GDM1 (cell line): ENCODE measurements at places on chromosomes 13 and 19.
A peak's percentile ranks its signal among the peaks of the same experiment; 100 is the strongest.

DNA sequence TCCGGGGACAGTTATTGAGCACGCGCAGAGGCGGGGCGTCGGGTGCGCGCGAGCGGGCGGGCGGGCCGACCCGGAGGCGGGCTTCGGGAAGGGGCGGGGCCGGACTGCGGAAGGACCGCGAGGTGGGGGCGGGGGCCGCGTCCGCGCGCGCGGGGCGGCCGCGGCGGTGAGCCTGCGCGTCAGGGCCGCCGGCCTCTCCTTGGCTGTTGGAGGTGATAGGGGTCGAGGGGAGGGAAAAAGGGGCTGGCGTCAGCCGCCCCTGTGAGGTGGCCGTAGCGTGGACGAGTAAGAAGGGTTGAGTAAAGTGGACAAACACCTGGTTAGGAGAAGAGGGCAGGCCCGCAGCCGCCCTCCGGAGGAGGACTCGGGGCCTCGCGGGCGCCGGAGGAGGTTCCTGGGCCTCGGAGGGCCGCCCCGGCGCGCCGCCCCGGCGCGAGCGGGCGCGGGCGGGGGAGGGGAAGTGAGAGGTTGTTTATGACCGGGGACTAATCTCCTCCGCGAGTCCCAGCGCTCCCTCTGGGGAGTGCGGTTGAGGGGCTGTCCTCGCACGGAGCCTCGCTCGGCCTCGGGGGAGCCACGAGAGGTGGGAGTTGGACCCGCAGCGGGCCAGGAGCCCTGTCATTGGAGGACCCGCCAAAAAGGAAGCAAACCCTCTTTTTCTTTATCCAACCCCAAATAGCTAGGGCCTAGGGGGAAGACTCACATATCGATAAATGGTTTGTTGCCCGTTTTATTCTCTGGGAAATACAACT is 547 bp upstream of the INTS6 start:
- DNase-seq: peak; percentile 92

DNA sequence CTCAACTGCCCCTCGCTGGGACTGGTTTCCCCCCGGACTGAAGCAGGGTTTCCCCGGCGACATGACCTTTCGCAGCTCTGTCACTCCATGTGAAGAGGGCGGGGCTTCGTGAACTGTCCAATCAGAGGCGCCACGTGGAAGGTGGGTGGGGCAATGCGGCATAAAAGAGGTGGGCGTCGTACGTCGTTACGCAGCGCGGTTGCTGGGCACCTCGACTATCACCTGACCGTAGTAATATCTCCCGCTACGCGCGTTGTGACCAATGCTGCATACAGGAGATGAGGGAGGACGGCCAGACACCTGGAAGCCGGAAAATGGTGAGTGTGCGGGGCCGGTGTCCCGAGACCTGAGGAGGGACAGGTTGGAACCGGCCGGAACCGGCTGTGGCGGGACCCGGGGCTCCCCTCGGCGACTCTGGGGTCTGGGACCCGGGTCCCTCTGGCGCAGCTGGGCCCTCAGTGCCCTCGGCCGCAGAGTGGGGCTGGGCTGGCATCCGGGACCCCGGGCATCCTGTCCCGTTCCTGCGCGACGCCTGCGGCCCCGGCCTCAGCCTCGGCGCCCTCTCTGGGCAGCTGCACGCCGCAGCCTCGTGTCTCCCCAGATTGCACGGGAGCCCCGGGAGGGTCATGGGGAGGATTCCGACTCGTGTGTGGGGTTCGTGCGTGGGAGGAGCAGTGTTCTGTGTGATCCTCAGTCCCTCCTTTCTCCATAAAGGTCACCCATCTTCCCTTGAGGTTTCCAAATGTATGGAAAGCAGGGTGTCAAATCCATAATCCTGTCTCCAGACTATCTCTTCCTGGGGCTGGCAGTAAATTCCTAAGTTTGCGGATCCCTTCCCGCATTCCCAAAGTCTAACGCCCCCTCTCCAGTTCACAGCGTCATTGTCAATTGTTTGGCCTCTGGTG is 32.2 kb downstream of the ZNF136 start:
- no peak for DNase-seq

- DNase-seq: peak; percentile 49
Measured at GRCh38 chr19:13979244-13979615, 26.9 kb downstream of the RFX1 start.

DNA sequence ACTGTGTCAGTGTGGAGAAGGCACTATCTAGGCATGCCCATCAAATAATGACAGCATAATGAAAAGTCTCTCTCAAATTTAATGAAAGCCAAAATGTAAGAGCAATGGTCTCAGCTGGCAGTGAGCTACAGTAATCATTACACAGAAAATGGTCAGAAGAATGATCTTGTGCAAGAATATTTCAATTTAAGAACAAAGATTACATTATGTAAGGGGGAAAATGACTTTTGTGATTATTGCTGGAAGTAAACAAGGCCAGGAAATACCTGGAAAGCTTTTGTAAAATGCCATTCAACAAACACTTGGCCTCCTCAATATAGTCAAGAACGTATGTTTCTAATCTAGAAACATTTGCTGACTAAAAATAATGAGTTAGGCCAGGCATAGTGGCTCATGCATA is 89.1 kb downstream of the CAB39L start:
- no peak for DNase-seq

DNA sequence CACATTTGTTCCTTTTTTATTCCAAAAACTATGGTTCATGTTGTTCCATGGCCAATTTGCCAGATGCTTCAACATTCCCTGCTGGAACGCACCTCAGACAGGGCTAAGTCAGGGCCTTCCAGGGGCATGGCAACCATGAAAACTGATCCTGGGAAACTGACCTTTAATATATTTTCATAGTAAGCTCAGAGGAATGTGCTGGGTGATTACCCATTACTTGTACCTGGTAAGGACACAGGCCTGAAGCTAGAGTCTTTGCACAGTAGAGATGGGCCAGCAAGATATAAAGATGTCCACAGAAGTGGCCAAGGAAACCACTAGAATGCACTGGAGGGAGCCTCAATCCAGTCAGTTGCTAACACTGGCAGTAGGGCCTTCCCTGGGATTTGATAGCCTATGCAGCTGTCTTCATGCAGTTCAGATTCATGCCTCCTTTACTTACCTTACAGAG is 353.1 kb downstream of the ENOX1 start:
- DNase-seq: no peak

- DNase-seq: no peak
Measured at GRCh38 chr13:99590519-99591011, 89.3 kb downstream of the TM9SF2 start.

GRCh38 chr19:4647676-4648644 is 8.6 kb downstream of the TNFAIP8L1 start:
- DNase-seq: no peak

DNA sequence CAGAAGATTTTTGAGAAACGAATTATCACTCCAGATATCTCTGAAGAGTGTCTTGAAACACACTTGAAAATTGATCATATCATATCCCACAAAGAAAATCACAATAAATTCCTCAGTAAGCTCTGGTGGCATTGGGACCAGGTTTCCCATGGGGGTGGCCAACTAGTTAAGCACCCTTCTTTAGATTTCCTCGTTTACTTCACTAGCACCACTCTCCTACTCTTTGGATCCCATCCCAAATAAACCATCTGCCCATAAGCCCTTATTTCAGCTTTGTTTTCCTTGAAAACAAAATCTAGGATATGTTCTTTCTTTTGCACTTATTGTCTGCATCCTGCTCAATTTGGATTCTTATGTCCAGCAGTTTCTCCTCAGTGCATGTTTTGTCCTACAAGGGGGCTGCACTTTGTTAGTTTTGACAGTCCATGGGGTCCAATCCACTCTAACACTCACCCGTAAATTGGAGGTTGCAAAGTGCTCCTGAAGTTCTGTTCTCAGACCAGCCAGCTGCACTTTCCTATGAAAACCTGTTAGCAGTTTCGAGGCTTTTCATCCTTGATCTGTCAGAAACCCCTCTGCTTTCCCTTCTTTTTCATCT is 40.3 kb upstream of the FAM124A start:
- no peak for DNase-seq

DNA sequence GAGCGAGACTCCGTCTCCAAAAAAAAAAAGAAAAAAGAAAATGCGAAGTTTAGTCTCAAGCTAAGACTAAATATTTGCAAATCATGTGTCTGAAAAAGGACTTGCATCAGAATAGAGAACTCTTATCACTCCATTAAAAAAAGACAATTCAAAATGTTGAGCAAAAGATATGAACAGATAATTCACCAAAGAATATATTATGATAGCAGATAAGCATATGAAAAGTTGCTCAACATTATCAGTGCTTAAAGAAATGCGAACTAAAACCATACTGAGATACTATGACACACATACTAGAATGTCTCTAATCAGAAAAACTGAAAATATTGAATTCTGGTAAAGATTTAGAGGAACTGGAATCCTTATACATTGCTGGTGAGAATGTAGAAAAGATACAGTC is 38.7 kb upstream of the SACS start:
- no peak for DNase-seq

DNA sequence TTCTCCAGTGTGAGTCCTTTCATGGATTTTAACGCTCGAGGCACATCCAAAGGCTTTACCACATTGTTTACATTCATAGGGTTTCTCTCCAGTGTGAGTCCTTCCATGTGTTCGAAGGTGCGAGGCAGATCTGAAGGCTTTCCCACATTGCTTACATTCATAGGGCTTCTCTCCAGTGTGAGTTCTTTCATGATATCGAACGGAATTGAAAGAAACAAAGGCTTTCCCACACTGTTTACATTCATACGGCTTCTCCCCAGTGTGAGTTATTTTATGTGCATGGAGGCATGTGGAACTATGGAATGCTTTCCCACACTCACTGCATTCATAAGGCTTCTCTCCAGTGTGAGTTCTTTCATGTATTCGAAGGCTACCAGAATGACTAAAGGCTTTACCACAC is 5.2 kb upstream of the ZNF20 start:
- DNase-seq: no peak

GRCh38 chr19:1766800-1767352 is 13.6 kb downstream of the ONECUT3 start:
- DNase-seq: no peak

DNA sequence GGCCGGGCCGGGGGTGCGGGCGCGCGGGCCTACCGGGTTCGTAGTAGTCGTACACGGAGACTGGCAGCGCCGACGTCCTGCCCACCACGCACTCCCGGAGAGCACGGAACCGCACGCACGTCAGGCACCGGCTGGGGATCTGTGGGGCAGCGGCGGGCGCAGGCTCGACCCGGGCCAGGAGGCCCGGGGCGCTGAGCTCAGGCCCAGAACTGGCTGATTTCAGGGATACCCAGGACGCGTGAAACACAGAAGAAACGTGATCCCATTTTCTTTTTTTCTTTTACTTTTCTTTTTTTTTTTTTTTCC is 9.0 kb downstream of the F2RL3 start:
- no peak for DNase-seq

- DNase-seq: no peak
Measured at GRCh38 chr13:92873029-92873428, 353.6 kb upstream of the GPC6 start.

- DNase-seq: no peak
Measured at GRCh38 chr13:65866138-65866537, 1364.0 kb downstream of the PCDH9 start.

GRCh38 chr19:43747557-43748204 is 7.1 kb downstream of the SMG9 start:
- DNase-seq: no peak

DNA sequence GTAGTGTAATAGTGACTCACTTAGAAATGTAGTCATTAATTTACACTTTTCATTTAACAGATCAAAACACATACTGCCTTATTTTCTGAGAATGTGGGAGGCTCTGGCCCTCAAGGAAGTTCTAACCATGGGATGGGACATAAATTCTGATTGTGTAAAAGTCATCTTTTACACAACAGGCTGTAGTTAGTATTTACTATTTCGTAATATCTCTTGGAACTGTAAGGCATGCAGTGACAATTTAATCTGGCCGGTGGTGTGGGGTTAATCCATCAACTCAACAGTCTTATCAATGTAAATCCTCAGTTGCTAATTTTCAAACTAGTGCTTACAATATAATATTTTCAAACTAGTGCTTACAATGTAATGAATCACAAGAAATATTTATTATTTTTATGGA is 1599.2 kb downstream of the EFNB2 start:
- no peak for DNase-seq

- no peak for DNase-seq
Measured at GRCh38 chr19:20325151-20325550, 158.1 kb downstream of the ZNF486 start.

- no peak for DNase-seq
Measured at GRCh38 chr19:19106056-19106551, 32.2 kb downstream of the TMEM161A start.

DNA sequence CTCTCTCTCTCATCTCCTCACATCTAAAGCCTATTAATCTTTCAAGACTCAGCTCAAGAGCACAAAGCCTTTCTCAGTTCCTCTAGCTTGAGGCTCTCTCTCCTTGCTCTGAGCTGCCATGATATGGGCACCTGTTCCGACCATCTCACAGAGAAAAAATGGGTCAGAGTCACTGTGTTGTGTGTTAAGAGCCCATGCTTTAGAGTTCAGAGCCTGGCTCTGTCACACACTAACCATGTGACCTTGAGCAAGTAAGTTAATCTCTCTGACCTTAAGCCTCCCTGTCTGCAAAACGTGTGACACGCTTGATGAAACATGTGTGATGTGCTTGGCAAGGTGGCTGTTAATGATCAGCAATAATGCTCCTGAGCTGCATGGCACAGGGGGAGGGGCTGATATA is 245.2 kb downstream of the DLEU7 start:
- DNase-seq: no peak

- no peak for DNase-seq
Measured at GRCh38 chr19:51811344-51811743, 16.4 kb downstream of the FPR3 start.
